ENCODE measurements at places on chromosomes 5 and 9.

DNA sequence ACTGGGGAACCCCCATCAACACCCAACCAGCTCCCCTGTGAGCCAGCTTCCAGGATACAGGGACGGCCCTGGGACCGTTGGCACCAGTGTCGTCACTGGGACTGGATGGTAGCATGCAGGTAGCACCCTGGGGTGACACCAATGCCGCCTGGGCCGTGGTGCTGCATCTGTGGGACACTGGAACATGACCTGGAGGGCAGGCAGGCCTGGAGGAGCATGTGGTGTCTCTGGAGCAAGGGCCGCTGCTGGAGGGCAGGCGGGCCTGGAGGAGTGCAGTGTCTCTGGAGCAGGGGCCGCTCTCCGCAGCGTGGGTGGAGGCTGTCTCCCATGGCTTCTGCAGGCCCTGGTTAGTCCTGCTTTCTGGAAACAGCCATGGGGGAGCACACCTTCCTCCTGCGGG is 13.1 kb downstream of the LPCAT1 start:
- no peak for DNase-seq

GRCh38 chr9:116124472-116125040 is 29.0 kb upstream of the PAPPA start:
- DNase-seq: no peak

DNA sequence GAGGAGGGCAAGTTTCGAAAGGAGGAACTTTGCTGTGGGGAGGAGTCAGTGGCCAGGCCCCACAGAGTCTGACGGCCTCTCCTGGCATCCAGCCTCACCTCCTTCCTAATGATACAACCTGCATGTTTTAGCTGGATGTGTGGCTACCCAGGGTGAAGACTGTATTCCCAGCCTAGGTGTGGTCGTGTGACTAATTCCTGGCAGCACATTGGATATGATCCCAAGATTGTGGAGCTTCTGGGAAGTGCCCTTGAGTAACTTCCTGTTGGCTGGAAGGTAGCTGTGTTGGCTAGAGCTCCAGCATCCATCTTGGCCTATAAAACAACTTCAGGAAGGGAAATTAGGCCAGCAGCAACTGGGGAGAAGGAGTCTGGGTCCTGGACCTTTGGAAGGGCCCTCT is 19.0 kb upstream of the LPCAT1 start:
- DNase-seq: no peak

DNA sequence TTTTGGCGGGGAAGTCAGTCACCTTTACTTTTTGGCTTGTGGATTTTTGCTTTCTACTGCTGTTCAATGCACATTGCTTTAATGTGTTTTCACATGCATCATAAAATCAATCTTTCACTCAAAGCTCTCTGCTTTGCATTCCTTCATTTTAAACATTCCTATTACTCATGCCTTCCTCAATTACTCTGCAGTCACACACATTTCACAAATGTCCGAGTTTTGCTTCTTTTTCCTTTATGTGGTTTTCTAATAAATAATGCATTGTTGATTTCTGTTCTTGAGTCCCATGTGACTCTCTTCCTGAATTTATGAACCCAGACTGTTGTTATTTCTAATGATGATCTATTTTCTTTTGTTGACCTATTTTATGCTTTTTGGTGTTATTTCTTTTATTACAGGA is 82.3 kb upstream of the EPB41L4B start:
- no peak for DNase-seq

GRCh38 chr5:39995990-39996389 is 571.2 kb upstream of the DAB2 start:
- no peak for DNase-seq

DNA sequence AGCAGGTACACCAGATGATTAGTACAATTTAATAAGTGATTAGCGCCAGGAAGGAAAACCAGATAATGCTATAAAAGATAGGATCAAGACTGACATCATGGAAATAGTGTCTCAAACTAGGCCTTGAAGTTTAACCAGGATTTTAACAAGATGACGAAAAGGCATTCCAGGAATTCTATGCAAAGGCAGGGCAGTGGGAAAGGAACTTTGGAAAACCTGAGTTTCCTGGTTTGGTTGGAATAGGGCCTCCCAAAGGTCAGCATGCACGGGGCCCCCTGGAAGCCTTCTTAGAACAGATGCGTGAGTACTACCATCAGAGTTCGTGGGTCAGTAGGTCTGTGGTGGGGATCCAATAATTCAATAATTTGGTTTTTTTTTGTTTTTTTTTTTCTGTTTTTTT is 935.2 kb upstream of the DMAC1 start:
- DNase-seq: no peak

GRCh38 chr5:169280696-169281095 is 20.2 kb downstream of the SLIT3 start:
- no peak for DNase-seq

DNA sequence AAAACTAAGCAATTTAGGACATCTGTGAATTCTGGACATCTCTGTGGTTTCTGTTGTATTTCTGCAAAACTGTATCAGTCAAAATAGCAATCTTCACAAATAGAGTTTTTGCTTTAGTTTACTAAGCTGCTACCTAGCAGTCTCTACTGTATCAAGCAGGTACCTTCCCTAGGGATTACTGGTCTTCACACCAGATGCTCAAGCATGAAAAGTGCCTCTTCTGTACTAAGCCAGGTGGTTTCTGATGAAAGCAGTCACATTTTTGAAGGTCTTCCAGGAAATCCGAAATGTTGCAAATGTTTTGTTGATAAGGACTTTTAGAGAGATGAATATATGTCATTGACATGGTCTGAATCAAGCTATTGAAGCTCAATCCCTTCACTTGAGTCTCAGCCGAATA is 540.0 kb downstream of the KCTD16 start:
- DNase-seq: no peak

DNA sequence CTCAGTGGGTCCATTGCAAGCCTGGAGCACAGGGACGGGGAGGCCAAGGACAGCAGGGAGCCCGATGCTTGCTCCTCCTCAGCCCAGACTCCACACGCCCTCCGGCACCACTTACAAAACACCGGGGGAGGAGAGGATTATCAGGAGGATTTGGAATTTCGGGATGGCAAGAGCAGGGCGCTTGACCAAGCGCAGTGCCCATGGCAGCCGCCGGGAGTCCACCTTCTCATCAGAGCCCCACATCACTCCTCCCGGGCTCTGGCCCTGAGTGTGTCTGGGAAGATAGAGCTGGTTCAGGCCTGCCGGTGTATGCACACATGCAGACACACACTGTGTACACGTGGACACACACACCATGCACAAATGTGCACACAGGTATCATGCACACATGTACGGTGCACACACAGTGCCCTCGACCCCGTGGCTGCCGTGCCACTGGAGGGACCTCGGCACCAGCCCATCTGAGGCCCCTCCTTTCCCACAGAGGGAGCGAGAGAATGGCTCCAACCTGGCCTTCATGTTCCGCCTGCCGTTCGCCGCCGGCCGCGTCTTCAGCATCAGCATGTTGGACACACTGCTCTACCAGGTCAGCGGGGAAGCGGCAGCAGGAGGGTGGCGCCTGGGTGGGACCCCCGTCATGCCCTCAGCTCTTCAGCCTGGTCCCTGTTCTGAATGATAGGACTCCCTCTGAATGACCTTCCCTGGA is 81.7 kb downstream of the KCNT1 start:
- no peak for DNase-seq

- DNase-seq: no peak
Measured at GRCh38 chr5:89399548-89399947, 516.6 kb upstream of the MEF2C start.

GRCh38 chr9:13351778-13352386 is 72.4 kb upstream of the MPDZ start:
- DNase-seq: no peak

DNA sequence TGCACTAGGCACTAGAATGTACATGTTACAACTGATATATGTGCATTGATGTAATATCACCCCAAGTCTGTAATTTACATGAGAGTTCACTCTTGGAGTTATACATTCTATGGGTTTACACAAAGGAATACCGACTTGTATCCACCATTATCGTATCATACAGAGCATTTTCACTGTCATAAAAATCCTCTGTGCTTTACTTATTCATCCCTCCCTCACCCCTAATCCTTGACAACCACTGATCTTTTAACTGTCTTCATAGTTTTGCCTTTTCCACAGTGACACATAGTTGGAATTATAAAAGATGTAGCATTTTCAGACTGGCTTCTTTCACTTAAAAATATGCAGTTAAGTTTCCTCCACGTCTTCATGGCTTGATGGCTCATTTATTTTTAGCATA is 11.1 kb upstream of the RFK start:
- no peak for DNase-seq

DNA sequence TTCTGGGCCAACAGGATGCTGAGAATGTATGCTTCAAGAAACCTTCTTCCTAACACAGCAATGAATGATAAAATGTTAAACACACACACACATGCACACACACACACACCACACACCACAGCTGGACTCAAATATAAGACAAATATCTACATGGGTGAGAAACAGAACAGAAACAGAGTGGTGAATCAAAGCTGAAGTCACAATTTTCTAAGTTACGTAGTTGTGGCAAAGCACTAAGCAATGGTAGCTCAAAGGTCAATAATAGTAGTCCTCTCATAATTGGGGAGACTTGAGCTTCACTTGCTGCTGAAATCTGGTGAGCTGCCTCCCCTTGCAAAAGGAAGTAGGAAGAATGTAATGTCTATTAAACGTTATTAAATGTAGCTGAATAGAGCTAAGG is 33.7 kb upstream of the ITGA1 start:
- DNase-seq: no peak

- DNase-seq: no peak
Measured at GRCh38 chr5:76582230-76583162, 40.7 kb downstream of the F2RL2 start.
